ENCODE measurements at places on chromosomes 3 and 15.

DNA sequence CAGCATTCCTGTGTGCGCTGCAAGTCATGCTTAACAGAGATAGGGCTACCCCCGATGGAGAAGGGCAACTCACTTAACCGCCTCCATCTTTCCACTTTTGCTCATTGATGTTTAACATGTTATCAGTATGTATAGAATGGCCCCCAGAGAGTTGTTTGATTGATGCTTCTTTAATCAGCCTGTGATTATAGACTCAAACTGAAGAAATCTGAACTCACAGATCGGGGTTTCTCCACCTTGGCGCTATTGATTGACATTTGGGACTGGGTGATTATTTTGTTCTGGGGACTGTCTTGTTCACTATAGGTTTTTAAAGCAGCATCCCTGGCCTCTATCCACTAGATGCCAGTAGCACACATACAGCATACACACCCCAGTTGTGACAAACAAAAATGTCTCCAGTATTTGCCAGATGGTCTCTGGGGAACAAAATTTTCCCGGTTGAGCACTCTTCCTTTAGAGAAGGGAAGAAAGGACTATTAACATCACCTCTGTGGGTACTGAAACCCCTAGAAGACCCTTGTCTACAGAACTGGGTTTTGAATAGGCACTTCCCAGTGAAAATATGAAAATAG is 54.4 kb downstream of the LARS2 start:
- no peak for DNase-seq

DNA sequence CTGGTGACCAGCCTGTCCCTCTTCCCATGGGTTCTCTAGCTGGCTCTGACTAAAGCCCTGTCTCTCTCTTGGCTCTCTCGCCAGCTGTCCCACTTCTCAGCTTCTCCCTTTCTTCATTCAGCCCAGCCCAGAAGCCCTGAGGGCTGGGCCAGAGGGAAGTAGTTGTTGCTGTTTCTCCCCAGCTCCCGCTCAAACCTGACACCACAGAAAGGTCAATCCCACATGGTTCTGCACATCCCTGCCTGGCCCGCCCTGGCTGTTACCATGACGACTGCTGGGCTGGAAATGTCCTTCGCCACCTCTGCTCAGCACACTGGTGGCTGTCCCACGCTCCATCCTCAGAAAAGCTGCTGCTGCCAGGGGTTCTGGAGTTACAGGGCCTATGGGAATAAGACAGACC is 25.9 kb downstream of the CCDC32 start:
- no peak for DNase-seq

DNA sequence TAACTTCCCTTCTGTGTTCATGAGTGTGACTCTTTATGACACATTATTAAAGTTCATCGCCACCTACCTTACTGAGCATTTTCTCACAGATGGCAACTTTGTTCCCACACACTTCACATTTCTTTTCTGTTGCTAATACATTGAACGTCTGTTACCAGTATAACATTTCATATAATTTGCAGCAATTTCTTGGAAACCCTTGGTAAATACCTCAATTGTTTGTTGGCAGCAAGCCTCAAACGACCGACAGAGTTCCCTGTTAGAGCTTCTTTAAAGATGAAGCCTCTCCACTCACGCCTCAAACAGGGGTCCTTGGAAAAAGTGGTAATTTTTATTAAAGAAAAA is 3.2 kb upstream of the CHSY1 start:
- DNase-seq = no peak

DNA sequence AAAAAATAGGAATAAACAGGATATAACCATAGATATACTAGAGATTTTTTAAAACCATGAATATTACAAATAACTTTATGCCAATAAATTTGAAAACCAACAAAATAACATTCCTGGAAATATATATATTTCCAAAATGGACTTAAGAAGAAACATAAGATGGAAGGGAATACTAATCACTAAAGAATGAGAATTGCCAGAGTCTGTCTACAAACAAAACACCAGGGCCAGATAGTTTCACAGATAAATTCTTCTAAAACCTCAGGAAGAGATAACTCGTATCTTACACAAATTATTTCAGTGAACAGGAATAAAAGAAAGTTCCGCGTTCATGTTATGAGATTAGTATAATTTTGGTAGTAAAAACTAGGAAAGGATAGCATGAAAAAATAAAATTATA is 107.3 kb downstream of the HERC1 start:
- no peak for DNase-seq

DNA sequence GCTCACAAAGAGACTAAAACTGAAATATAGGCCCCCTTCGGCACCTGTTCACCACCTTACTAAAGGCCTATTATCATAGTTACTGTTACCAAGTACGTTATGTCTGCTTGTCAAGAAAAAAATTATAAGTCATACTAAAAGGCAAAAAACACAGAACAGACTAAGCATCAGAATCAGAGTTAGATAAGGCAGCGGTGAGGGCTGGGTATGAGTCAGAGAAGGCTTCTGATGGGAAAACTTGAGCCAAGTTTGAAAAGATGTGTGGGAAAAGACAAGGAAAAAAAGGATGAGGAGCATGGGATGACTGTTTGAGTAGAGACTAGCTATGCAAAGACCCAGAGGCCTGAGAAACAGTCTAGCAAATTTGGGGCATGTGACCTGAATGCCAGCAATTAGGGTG is 387.2 kb upstream of the SGO1 start:
- DNase-seq = no peak

- DNase-seq = no peak
These were observed 31.9 kb downstream of the NIT2 start for GRCh38 chr3:100366424-100366823.

DNA sequence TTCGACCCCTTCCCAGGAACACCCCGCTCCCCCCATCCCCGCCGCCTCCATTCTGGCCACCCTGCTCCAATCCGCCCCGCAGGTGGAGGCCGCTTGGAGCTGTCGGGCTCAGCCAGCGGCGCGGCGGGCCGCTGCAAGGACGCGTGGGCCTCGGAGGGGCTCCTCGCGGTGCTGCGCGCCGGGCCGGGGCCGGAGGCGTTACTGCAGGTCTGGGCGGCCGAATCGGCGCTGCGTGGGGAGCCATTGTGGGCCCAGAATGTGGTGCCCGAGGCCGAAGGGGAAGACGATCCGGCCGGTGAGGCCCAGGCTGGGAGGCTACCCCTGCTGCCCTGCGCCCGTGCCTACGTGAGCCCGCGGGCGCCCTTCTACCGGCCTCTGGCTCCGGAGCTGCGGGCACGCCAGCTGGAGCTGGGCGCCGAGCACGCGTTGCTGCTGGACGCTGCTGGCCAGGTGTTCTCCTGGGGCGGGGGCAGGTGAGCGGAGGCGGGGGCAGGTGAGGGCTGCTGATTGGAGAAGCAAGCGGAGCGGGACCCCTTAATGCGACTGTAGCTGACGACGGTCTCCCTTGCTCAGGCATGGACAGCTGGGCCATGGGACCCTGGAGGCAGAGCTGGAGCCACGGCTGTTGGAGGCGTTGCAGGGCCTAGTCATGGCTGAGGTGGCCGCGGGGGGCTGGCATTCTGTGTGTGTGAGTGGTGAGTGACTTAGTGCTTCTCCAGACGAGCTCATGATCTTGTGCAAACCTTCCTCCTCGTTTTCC is 2.5 kb downstream of the RCCD1 start:
- DNase-seq = no peak

GRCh38 chr3:32447865-32448400 is 54.7 kb downstream of the CMTM6 start:
- DNase-seq = no peak

DNA sequence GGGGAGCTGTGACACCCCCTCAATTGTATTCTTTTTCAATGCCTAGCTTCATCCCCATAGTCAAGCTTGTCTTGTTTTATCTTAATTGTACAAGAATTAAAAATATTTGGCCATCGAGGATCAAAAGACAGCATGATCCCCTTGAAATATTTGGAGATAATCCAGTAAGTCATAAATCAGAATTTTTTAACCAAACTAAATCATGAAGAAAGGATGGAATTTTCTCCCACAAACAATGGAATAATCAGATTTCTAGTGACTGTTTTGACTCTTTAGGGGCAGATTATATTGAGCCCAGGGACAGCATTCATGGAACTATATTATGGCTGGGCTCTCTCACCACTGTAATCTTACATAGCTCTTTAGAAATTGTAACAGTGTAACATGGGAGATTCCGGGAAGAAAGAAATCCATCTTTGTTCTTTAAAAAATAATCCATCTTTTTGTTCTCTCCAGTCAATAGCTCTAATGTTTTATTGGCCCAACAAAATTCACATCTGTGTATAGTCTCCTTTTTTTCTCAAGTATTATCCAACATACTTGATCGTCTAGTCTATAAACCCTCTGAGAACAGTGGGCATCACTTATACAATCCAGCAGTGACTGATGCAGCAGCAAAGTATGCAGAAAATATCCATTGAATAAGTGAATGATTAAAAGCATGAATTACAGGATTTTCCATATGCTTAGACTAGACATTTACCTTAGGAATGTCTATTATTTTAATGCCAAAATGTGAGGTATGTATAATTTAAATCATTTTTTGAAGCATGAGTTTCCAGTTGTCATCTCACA is 277.0 kb upstream of the PLSCR5 start:
- DNase-seq = no peak

GRCh38 chr3:63607716-63608115 is 44.8 kb upstream of the SNTN start:
- DNase-seq = no peak

DNA sequence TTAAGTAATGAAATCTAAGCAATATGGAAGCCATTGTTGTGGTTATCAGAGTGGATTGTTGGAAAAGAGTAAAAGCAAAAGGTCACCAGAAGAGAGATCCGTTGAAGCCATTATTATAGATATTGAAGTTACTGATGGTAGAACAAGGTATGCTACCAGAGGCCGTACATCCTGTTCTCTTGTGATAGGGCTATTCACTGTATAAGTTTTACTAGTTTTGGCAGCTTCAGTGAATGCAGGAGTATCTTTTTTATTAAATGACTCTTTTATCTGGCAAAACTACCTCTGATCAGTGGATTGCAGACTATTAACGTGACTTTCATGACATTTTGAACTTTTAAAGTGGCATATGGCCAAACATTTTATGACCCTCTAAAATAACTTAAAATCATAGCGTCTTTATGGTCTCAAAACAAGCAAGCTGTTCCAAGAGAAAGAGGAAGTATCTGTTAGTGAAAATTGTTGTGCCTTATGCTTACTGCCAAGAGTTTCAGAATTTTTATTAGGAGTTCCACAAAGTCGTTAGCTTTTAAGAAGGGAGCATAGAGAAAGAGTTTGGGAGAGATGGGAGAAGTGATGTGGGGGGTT is 102.9 kb downstream of the LRRC49 start:
- no peak for DNase-seq

DNA sequence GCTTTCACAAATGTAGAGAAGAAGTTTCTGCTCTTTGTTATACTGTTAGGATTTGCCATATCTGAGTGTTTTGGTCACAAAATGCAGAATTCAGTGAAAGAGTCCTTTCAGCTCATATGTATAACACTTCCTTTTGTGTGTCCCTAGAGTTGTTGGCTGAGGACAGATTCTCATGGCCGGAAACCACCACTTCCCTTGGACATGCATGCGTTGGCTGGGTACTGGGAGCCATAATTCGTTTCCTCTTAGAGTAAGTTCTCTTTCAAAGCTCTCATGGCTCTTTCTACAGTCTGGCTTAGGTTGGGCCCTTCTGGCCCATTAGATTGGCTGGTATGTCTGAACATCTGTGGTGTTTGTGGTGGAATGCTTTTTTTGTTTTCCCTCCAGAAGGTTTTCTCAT is 298.5 kb downstream of the DIPK2A start:
- DNase-seq = no peak

- DNase-seq = no peak
These were observed at the start of gene ZNF385D for GRCh38 chr3:21750831-21751391. TSS of gene ZNF385D (minus strand) at chr3:21751210. CDS start at chr3:21750916, 294 bp downstream.

DNA sequence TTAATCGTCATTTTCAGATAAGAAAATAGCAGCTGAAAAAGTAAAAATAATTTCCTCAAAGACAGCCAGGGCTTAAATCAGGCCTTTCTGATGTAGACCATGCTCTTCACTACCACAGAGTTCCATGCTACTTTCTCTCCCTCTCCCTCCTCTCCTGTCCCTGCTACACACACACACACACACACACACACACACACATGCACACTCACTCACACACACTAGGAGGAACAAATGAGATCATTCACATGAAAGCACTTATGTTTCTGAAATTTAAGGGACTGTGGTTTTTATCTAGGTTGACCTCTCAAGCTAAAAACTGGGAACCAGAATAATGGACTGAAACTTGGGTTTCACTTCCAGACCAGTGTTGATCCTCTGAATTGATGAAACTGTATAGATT is 4.1 kb upstream of the PSMA4 start:
- no peak for DNase-seq

DNA sequence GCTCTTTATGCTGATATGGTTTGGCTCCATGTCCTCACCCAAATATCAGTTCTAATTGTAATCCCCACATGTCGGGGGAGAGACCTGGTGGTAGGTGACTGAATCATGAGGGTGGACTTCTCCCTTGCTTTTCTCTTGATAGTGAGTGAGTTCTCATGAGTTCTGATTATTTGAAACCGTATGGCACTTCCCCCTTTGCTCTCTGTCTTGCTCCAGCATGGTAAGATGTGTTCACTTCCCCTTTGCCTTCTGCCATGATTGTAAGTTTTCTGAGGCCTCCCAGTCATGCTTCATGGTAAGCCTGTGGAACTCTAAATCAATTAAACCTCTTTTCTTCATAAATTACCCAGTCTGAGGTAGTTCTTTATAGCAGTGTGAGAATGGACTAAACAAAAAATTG is 107.6 kb downstream of the IMPG2 start:
- no peak for DNase-seq

DNA sequence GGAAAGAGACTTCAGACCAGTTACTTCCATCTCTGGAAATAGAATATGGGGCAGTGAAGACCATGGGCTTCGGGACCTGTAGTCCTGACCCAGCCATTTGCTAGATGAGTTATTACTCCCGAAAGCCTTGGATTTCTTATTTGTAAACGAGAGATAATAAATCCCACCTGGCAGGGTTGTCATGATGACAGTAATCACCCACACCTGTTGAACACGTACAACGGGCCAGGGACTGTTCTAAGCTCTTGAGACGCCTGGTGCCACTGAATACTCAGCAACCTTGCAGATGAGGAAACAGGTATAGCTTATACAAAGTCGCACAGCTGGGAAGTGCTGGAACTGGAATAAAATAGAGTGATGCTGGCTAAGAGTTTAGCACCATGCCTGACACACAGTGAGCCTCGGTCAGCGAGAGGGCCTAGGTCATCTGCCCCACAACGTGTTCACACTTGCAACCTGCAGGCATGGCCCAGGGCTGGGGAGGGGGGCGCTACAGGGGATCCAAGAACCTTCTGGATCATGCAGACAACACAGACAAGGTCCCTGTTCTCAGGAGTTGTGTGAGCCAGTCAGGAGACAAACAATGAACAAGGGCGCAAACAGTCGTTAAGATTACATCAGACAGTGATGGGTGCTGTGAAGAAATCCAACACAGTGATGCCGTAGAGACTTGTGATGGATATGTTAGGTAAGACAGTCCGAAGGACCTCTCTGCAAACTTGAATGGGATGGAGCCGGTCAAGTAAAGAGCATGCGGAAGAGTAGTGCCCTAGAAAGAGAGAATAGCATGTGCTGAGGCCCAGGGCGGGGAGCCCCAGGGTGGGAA is 89.2 kb downstream of the CORO2B start:
- DNase-seq = no peak

- no peak for DNase-seq
These were observed 55.8 kb downstream of the CMSS1 start for GRCh38 chr3:99873269-99874102.

GRCh38 chr15:55990998-55991397 is 2.4 kb downstream of the NEDD4 start:
- no peak for DNase-seq

GRCh38 chr3:168186293-168186983 is 90.7 kb upstream of the GOLIM4 start:
- DNase-seq = no peak

- DNase-seq = no peak
These were observed 529.8 kb upstream of the NAALADL2 start for GRCh38 chr3:174329321-174329720.

- DNase-seq = no peak
These were observed 191.3 kb upstream of the ZNF385D start for GRCh38 chr3:21942328-21942727.
